ENCODE measurements at places on chromosomes 5 and 9.

DNA sequence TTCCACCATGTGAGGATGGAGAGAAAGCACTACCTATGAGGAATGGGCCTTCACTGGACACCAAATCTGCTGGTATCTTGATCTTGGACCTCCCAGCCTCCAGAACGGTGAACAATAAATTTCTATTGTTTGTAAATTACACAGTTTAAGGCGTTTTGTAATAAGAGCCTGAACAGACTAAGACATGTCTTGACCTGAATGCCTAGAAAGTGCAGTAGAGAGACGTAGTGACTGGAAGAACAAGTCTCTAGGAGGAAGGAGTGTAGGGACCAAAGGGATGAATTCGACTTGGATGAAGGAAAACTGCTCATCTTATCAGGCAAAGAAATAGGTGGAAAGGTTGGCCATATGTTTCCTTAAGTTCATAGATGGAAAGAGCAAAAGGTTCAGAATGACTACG lies 309.8 kb upstream of the RGMB start:
- no peak for DNase-seq

DNA sequence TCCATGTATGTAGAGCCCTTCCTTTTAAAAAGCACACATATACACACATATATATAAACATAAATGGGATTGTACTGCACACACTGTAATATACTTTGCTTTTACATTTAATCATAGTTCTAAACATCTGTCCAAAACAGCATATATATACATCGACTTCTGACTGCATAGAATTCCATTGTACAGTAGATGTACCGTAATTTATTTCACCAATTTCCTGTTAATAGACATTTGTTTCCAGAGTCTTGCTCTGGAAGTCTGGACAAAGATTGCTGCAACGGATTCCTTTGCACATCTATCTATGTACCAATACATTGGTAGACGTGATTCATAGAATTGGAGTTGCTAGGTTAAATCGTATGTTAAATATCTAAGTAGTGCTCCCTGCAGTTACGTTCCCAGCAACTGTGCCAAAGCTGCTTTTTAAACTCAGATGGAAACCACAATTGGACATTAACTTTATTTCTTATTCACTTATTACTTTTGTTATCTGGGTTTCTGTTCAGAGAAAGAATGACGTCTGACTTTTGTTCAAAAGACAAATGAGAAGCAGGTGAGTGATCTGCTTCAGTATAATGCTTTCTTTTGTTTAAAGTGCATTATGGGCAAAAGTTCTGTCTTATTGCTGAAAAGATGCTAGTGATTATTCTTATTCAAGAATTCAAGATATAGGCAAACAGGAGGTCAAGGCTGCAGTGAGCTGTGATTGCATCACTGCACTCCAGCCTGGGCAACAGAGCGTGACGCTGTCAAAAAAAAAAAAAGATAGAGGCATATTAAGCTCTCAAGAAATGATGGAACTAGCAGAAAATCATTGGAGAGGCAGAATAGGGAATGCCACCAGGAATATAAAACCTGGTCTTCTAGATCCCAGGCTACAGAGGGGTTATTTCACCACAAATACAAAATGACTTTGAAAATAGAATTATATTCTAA lies 138.2 kb downstream of the FGF1 start:
- DNase-seq, result no peak

DNA sequence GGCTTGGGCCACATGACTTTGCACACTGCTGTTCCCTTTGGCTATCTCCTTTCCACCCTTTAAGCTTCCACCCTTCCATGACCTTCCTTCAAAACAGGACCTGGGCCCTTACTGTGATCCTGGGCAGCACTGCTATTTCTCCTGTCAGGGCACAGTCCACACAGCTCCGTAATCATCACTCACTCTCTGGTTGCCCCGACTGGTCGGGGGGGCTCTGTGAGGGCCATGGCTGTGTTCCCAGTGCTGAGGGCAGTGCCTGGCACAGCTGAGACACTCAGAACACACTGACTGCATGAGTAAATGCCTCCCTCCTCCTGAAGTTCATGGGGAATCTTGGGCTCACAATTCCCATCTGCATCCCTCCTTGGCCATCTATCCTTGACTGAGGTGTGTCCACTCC lies 12.2 kb downstream of the TRAF1 start:
- DNase-seq, result no peak

DNA sequence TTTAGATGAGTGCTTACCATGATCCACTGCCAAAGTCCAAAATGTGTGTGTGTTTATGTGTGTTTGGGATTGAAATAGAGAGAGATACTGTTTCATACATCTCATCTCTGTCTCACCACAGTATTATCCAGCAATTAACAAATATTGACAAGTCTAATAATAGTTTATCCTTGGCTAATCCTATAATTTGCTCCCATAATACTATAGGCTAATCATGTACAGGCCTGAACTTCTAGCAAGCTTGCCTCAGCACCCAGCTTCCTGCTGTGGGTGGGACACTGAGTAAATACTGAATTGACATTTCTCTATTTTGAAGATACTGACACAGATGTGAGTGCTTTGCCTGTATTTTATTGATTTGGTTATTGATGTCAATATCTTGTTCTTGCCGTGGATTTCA lies 35.3 kb upstream of the KCNV2 start:
- DNase-seq, result no peak

GRCh38 chr9:22052376-22052945 lies 43.4 kb upstream of the CDKN2B start:
- DNase-seq, result peak; percentile 56

- no peak for DNase-seq
Observed at GRCh38 chr9:87113874-87114273, 166.6 kb upstream of the GAS1 start.

DNA sequence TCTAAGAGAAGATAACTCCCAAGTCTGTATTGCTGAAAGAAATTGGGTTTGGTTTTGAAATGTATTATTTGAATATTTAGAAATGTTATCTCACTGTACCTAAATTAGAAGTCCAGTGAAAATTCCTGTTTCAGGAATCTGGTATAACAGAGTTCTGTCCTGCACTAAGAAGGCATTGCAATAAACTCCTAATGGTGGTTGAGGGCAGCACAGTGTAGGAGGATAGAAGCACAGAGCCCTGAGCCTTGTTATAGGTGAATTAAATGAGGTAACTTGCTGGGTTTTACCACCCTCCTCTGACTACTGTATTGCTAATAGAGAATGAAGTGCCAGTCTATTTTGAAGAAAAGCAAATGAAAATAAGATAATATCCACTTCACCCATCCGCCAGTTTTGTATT lies 143.4 kb downstream of the CD180 start:
- DNase-seq, result no peak

Measured in HepG2 (cell line).